NCI-H1105 treated with DMSO at 0.1 percent for 48 hours (cell line): ENCODE measurements at places on chromosomes 1 and 21.
A peak's percentile ranks its signal among the peaks of the same experiment; 100 is the strongest.

DNA sequence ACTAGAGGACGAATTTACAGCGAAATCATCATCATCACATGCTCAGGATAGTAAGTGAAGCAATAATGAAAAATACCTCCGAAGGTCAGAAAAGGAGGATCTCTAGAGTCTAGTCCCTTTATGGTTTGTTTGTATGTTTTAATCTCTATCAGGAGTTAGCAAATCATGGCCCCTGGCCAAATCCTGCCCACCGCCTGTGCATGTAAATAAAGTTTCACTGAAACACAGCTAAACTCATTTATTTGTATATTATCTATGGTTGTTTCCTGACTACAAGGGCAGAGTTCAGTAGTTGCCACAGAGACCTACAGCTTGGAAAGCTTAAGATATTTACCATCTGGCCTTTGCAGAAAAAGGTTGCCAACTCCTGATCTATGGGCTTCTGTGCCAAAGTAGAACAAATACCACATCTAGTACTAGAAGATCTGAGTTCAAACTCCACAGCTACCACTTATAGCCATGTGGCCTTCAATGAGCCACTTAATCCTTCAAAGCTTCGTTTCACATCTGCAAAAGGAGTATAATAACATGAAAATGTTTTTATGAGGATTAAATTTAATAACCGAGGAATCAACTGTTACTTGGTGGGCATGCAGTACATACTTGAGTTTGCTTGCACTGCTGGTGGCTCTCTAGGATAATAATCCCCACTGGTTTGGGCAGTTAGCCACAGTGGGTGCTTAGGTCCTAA, 94.0 kb upstream of the KIF26B start:
- no peak for DNase-seq

DNA sequence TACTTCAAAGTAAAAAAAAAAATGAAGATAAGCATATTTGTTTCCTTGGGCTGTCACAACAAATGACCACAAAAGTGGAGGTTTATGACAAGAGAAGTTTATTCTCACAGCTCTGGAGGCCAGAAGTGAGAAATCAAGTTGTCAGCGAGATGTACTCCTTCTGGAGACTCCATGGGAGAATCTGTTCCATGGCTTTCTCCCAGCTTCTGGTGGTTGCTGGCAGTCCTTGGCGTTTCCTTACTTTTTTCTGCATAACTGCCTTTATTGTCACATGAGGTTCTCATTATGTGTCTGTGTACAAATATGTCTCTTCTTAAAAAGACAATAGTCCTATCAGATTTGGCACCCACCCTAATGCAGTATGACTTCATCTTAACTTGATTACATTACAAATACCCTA, 398.3 kb downstream of the KCNT2 start:
- no peak for DNase-seq

GRCh38 chr1:5830771-5831599, 161.2 kb downstream of the NPHP4 start:
- peak; percentile 35 for DNase-seq

- peak; percentile 3 for DNase-seq
These were observed at the start of gene RCSD1 for GRCh38 chr1:167629681-167630567. Gene RCSD1 (plus strand): TSS chr1:167630232. CDS start chr1:167630424, 192 bp downstream.

DNA sequence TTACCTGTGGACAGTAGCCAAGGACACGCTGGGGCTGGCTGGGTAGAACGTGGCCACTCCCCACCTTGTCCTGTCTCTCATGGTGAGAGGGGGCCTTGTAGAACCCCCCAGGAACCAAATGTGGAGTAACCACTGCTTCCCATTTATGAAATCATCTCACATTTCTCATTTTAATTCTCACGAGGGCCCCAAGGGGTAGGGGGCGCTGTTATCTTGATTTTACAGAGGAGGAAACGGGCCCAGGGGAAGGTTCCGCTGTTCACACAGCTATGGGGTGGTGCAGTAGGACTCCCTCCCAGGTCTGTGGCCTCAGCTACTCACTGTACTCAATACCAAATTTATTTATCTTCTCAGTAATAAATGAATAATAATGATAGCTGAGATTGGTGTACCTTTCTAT, 5.5 kb downstream of the SMPDL3B start:
- DNase-seq, result no peak

- DNase-seq, result peak; percentile 26
These were observed 524 bp downstream of the LRRC38 start for GRCh38 chr1:13513063-13513894.

DNA sequence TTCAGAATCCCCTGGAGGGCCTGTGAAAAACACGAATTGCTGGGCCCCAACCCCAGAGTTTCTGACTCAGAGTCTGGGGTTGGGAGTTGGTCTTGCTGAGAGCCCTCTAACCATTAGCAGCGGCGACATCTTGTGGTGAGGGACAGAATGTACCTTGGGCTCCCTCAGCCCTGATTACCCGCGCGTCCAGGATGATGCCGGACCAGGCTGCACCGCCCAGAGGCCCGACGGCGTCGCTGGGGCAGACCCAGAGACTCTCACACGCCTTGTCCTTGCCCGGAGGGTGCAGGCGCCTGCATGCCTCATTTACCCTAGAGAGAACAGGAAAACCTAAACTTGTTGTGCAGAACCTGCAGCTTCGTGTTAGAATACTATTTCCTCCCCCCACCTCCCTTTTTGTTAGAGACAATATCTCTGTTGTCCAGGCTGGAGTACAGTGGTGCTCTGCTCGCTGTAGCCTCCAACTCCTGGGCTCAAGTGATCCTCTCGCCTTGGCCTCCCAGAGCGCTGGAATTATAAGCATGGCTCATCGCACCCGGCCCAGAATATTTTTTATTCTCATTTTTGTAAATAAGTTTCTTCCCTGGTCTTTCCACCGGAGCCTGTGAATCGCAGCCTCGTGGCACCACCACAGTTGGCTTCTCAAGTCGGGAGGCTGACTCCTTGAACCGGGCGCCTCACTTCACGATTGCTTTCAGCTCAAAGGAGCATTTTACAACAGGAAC, 22.2 kb upstream of the RD3 start:
- DNase-seq, result peak; percentile 81

GRCh38 chr1:102015728-102016127, 19.0 kb upstream of the OLFM3 start:
- DNase-seq, result no peak

DNA sequence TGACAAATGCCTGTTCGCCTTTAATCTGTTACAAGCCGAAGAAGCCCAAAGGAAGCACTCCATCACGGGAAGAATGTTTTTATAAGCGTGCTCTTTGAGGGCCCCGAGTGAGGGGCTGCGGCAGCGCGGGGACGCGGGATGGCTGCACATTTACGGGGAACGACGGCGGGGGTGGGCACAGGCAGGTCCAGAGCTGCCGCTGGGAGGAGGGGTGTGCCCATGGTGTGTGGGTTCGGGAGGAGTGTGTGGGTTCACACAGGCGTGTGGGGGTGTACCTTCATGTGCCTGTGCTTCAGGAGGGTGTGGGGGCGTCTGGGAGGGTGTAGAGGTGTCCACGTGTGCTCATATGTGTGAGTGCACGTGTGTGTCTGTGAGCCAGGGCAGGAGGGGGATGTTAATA, 155.9 kb upstream of the ZC3H12A start:
- no peak for DNase-seq

- DNase-seq, result peak; percentile 48
These were observed 127.8 kb downstream of the RGS7 start for GRCh38 chr1:241229216-241229615.

- no peak for DNase-seq
These were observed 24.2 kb upstream of the PEX19 start for GRCh38 chr1:160309185-160309557.

- no peak for DNase-seq
These were observed 8.8 kb upstream of the C1orf115 start for GRCh38 chr1:220681220-220681880.

DNA sequence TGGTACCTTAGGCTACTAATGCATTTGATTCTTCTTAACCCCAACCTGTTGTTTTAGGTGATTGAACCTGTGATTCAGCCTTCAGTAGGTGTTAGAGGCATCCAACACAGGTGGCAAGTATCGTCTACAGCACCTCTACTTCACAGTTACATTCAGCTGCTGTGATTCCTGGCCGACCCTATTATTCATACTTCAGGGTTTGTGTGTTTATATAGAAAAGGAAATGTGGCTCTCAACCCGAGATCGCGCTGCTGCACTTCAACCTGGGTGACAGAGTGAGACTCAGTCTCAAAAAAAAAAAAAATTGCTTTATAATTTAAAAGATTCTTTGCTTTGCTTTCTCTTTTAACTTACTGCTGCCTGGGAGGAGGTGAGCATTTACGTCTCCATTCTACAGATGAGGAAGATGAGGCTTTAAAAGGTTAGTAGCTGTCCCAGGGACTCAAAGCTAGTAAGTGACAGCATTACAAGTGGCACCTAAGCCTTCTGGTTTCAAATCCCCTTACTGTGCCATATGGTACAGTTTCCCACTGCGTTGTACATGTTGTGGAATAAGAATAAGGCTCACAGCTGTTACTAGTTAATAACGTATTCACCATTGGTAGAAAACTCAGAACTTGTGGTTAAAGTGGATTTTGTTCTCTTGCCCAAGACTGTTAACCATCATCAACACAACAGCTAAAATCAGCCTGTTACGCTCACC, 9.9 kb upstream of the GPR25 start:
- no peak for DNase-seq

DNA sequence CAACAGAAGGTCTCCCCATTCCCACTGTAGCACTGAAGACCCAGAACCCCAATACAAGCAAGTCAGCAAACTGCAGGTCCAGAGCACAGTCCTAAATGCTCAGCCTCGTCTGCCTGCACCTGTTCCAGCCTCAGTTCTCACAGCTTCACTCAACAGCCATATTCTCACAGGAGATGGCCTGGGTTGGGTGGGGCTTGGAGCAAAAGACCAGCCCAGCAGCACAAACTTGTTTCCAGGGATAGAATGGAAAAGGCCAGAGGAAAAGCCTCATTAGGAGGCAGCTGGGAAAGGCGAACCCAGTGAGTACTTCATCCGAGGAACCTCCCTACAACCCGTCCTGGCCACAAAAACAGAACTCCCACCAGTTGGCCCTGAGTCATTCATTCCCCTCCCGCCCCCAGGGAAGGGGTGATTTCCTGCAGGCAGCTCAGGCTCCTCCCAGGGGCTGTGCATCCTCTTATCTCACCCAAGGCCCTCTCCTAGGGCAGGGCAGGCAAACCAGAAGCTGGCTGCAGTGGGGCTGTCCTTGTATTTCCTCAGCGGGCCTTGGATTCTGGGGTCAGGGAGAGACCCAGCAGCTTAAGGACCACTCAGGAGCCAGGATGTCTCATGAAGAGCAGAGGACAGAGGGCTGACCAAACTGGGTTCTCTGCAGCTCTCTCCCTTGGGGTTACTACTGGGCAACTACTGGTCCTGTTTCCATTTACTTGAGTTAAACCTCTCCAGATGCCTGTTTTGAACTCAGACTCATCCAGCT, 7.4 kb upstream of the MPL start:
- no peak for DNase-seq

DNA sequence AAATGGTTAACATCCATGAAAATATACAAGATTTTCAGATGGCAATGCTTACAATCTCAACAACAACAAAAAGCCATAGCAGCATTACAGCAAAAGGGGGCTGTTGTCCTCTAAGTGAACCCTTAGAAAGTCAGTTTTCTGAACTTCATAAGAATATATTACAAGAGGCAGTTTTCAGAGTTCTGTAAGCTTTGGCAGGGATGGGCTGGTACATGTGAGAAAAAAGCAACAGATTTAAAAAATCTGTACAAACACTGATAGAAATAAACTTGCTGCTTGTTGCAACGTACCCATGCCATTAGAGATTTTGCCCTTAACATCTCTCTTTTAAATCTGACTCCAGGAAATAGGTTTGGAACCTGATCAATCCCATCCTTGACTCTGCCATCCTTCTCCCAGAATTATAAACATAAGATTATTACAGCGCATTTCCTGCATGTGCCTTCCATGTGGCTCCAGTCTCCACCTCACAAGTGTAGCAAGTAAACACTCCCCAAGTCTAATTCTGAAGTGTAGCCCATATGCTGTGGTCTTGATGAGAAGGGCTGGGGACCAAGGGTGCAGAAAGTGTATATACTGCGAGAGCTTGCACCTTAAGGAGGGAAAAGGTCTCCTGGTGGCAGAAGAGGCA, 101.4 kb upstream of the TSPAN2 start:
- no peak for DNase-seq

GRCh38 chr1:31238986-31239613, 587 bp downstream of the NKAIN1 start:
- DNase-seq, result peak; percentile 56

GRCh38 chr1:44447051-44447810, 42.2 kb downstream of the RNF220 start:
- no peak for DNase-seq

- DNase-seq, result no peak
These were observed 11.6 kb upstream of the EPB41 start for GRCh38 chr1:28902738-28903137.

DNA sequence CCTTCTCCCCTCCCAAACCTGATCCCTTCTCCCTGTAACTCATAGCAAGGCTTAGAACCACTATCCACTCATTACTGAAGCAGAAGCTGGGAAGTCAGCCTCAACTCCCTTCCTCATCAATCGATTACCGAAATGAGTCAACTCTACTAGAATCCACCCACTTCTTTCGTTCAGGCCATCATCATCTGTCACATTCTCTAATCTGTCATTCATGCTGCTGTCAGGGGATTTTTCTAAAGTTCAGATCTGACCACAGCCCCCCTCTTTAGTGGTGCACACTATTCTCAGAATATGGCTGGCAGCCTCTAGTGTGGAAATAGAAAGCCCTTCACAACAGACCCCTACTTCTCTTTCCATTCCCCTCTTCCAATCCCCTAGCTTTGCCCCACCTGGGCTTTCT, 5.1 kb downstream of the NT5C1A start:
- no peak for DNase-seq

- no peak for DNase-seq
These were observed 6.8 kb downstream of the ARID1A start for GRCh38 chr1:26702680-26703038.

GRCh38 chr1:223007935-223008334, 135.1 kb downstream of the TLR5 start:
- no peak for DNase-seq

GRCh38 chr1:9481048-9481447, 58.2 kb upstream of the SLC25A33 start:
- DNase-seq, result peak; percentile 27

DNA sequence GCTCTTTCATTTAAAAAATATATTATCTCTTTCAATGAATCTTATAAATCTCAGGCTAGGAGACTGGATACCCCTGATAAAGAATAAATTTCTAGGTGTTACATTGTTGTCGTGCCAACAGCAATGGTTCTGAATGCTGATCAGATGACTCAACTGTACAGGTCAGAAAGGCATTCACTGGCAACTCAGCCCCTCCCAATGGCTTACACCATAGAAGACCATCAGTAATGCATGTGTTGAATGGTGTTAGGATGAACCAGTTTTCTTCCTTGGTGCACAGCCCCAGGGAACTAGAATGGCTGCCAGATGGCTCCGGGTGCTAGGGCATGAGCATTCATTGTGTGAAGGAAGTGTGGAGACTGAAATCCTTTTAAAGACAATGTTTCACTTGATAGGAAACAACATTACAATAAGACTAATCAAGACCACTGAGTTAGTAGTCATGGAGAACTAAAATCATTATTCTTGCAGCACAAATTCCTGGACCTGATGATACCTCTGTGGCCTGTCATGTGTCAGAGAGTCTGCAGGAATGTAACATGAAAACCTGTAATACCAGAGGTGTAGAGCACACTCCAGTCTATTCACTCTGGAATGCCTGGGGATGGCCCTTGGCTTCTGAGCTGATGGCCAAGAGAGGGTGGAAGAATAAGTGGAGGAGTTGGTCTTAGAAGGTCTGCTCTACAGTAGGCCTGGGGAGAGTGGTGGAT, 187.7 kb upstream of the LMO4 start:
- no peak for DNase-seq
